Kidney (tissue), 22 donors: ENCODE measurements at places on chromosomes 12 and 14. TPM values are rescaled to one million over a fixed set of nuclear protein-coding genes. Genes with fewer than 3 reads are reported as not detected.

DNA sequence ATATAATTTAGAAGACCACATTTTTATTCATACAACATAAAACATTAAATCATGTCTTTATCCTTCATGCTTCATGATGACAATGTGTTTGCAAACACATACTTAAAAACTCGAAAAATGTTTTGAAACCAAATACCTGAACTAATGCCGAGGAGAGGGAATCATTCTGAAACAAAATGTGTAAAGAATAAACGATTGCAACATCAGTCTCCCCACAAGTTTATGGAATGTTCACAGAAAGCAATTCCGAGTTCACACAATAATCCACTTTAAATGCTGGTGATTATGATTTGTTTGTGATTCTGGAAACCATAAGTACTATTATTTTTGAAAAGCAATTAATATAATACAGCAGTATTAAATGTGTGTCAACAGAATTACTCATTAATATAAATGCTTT, 84.5 kb upstream of the PDZRN4 start:
- no peaks in the 10 kb centered on the region for H3K4me1 ChIP-seq
- no peak overlapping the region for H3K27ac ChIP-seq
- no peaks in the 10 kb centered on the region for H3K36me3 ChIP-seq
- H3K4me3 ChIP-seq, result no peak overlapping the region
- DNase-seq, result no peak
- no peaks in the 10 kb centered on the region for H3K27me3 ChIP-seq

DNA sequence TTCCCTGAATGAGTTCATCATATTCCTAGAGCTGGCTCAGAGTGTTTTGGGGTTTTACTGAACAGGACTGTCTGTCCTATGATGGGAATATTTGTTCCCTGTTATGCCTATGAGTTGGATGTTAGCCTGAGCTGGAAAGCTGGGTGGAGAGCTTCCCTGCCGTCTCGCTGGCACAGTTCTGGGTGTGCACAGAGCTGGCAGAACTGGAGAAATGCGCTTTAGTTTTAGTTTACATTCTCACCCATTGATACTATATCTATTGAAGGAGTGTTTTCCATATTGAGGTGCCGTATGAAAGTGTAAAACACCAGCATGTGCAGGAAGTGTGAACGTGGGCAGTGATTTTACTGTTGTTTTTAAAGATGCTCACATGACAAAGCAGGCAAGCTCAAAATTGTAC, 462.3 kb downstream of the EGLN3 start:
- no peak for DNase-seq
- no peaks in the 10 kb centered on the region for H3K4me1 ChIP-seq
- peaks cover 2% of the 10 kb centered on the region for H3K27me3 ChIP-seq
- H3K4me3 ChIP-seq, result no peak overlapping the region
- no peak overlapping the region for H3K27ac ChIP-seq
- no peaks in the 10 kb centered on the region for H3K36me3 ChIP-seq

- no peaks in the 10 kb centered on the region for H3K36me3 ChIP-seq
- no peak overlapping the region for H3K4me3 ChIP-seq
- no peak overlapping the region for H3K27ac ChIP-seq
- DNase-seq, result peak; percentile 74
Observed at GRCh38 chr12:116382686-116383530, 105.4 kb upstream of the MED13L start.

GRCh38 chr12:48803675-48804074, 14.6 kb upstream of the CACNB3 start:
- DNase-seq, result no peak
- no peaks in the 10 kb centered on the region for H3K4me1 ChIP-seq
- no peaks in the 10 kb centered on the region for H3K36me3 ChIP-seq
- no peak overlapping the region for H3K27ac ChIP-seq
- no peak overlapping the region for H3K4me3 ChIP-seq

The GLT8D2 gene
- total RNA-seq, result 7.7 TPM

DNA sequence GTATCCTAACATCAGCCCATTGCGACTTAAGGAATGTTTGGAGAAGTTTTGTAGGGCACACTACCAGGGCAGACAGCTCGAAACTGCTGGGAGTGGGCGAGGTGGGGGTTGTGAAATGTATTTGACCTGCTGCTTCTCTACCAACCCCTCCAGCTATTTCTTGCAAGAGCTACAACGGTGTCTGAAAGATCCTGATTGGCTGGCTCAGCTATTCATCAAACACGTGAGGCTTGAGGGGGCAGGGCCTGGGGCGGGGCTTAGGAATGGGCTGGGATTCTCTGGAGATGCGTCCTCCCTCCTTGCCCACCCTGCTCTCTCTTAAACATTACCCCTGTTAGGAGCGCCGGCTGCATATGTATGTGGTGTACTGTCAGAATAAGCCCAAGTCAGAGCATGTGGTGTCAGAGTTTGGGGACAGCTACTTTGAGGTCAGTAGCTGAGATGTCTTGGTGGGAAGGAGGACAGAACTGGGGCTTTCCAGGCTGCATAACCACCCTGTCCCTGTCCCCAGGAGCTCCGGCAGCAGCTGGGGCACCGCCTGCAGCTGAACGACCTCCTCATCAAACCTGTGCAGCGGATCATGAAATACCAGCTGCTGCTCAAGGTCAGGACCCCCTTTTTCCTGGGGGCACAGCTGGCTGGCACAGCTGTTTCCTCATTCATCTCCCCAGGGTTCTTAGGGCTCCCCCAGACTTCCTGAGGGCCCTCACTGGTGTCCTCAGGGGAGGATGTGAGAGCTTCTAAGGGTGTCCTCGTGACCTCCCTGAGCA, 3.1 kb downstream of the ARHGEF25 start:
- H3K4me3 ChIP-seq, result no peak overlapping the region
- no peaks in the 10 kb centered on the region for H3K4me1 ChIP-seq
- peaks cover 4% of the 10 kb centered on the region for H3K27me3 ChIP-seq
- no peak for DNase-seq
- H3K36me3 ChIP-seq, result no peaks in the 10 kb centered on the region

DNA sequence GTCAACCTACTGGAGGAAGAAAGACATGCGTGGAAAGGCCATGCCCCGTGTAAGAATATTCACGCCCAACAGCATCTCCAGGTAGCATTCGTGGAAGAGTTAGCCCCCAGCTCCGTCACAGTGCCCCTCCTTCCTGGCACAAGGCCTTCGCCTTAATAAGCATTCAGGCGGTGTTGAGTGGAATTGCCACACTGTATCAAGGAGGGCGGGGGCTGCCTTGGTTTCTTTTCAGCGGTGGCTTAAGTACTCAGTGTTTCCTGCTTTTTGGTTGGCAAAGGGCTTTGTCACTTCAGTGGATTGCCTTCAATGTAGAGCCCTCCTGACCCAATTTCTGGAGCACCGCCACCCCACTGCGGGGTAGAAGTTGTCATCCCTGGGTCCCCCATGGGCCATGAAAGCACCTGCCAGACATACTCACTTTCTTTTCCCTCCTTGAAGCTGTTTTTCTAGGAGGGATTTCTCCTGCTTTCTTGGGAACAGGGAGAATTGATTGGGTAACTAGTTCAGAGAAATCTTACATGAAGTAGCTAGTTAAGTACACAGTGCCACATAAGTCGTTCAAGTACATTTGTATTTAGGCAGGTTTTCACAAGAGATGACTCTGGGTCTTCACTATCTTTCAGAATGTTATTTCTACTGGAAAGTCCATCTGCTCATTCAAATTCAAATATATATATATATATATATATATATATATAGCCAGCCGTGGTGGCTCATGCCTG, 65.5 kb upstream of the STON2 start:
- no peak for DNase-seq
- H3K4me1 ChIP-seq, result no peaks in the 10 kb centered on the region
- no peaks in the 10 kb centered on the region for H3K36me3 ChIP-seq
- H3K27me3 ChIP-seq, result no peaks in the 10 kb centered on the region
- H3K27ac ChIP-seq, result no peak overlapping the region

DNA sequence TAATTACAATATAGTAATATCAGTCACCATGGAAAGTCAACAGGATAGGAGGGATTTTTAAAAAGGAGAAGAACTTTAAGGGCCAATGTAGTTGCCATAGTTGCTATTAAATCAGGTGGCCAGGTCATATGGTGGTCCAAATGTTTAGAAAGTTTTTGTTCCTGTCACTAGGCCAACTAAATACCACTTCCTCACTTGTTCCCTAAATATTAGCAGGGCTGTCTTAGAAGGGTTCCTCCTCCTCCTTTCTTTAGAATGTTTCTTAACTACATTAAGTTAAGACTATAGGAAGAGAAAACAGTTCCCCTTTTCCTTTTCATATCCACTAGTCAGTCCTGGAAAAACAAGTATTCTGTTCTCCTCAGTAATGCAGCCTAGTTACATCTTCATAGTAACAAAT, 50.3 kb downstream of the MON2 start:
- no peaks in the 10 kb centered on the region for H3K4me1 ChIP-seq
- peaks cover 4% of the 10 kb centered on the region for H3K36me3 ChIP-seq
- no peak overlapping the region for H3K27ac ChIP-seq
- no peaks in the 10 kb centered on the region for H3K27me3 ChIP-seq

DNA sequence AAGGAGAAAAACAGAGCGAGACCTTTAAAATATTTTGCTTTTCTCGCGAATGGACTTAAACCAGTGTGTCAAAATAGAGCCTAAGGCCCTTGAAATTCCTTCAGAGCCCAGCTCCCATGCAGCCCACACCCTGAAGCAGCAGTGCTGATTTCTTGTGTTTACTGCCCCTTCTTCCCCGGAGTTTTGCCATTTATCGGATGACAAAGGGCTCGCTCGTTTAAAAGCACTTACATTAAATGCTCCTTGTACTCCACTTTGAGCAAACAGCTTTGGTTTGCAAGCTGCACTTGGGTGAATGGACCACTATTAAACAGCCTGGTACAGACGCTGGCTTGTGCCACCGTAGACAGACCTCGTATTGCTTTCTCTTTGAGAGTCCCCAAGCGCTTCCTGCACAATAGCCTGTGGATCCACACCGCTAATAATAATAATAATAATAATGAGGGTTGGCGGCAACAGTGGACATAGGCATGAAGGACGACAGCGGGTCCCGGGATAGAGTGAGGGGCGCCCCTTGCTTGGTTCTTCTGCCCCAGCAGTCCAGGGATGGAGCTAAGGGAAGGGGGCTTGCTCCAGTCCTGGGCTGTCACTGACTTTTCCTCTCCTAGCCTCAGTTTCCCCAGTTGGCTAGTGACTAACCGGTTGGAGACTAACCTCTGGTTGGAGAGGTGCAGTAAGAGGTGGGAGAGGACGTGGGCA, 6.6 kb downstream of the DLK1 start:
- DNase-seq, result peak; percentile 8
- H3K36me3 ChIP-seq, result no peaks in the 10 kb centered on the region
- no peak overlapping the region for H3K4me3 ChIP-seq
- peaks cover 6% of the 10 kb centered on the region for H3K27me3 ChIP-seq
- H3K4me1 ChIP-seq, result no peaks in the 10 kb centered on the region
